Activated naive CD4-positive, alpha-beta T cell (primary cell): ENCODE measurements at places on chromosomes 7 and 10.

GRCh38 chr7:81004098-81004497 is 85.2 kb upstream of the SEMA3C start:
- DNase-seq: no peak

GRCh38 chr10:33142295-33142694 is 184.3 kb upstream of the ITGB1 start:
- DNase-seq: no peak

GRCh38 chr7:4201566-4201965 is 480.5 kb upstream of the FOXK1 start:
- no peak for DNase-seq

- no peak for DNase-seq
These were observed 87.4 kb downstream of the CHN2 start for GRCh38 chr7:29281782-29282541.

DNA sequence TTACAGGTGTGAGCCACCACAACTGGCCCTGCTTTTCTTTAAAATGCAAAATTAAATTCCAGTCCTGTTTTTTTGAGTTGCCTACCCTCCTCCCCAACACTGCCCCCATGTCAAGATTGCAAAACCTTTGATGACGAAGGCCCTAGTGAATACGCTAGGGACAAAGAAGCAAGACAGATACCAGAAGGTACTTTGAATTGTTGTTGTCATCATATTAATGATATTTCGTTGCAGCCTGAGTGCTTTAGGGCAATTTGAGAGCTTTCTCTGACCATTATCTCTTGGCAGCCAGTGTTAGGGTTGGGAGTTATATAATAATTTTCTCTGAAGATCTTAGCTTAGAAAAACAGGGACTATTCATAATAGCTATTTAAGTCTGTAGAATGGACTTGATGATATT is 7.1 kb downstream of the CCSER2 start:
- no peak for DNase-seq

DNA sequence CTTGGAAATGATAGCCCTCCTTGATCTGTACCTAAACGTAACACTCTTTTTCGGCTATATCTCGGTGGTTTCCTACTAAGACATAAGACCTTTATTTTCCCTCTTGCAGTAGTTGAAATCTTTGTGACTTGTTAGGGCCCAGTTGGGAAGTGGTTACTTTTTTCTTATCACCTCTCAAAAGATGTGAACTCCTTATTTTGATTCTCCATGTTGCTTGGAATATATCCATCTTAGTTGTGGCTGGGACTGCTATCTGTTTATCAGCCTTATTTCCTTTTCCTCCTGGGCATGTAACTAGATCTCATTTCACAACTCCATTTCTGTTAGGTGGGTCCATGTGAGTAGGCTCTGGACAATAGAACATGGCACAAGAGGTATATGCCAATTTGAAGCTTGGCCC is 4.1 kb upstream of the CPED1 start:
- DNase-seq: no peak

DNA sequence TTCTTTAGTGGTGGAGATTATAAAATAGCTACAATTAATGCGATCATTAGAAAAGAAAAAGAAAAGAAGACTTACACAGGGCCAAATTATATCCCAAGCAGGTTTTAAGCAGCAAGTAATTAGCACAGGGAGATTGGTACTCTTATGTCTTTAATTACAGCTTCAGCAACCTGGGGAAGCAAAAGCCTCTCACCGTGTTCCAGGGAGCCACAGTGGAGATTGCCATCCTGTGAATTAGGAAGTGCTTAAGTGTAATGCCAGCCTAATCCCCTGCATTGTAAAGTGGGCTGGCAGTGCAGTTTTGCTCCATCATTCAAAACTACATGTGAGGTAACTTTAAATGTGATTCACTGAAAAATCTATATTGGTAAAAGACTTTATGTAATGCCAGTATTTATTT is 533.5 kb upstream of the COBL start:
- no peak for DNase-seq

- DNase-seq: no peak
These were observed 503.5 kb upstream of the TPK1 start for GRCh38 chr7:145339319-145339718.

GRCh38 chr10:113445736-113446135 is 107.1 kb upstream of the HABP2 start:
- no peak for DNase-seq

- no peak for DNase-seq
These were observed 280.0 kb downstream of the CACNA2D1 start for GRCh38 chr7:82163586-82163985.

- no peak for DNase-seq
These were observed 12.2 kb downstream of the ZNF488 start for GRCh38 chr10:47371629-47372485.

DNA sequence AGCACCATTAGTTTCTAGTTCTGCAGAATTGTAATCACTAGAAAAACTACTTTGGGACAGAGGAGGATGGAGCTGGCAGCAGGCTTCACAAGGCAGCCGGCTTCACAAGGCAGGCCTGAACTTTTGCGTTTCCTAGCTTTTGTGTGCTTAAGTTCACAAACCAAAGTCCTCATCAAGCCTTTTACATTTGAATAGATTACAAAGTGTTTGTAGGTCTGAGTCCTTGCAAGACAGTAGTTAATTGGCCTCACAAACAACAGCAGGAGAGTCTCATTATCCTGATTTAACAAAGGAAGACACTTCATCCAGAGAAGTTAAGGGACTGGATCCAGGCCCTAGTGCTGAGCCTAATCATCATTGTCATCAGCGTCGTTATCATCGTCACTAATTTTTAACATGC is 147.8 kb upstream of the AUTS2 start:
- no peak for DNase-seq
